ENCODE measurements at places on chromosomes 16 and 17.

DNA sequence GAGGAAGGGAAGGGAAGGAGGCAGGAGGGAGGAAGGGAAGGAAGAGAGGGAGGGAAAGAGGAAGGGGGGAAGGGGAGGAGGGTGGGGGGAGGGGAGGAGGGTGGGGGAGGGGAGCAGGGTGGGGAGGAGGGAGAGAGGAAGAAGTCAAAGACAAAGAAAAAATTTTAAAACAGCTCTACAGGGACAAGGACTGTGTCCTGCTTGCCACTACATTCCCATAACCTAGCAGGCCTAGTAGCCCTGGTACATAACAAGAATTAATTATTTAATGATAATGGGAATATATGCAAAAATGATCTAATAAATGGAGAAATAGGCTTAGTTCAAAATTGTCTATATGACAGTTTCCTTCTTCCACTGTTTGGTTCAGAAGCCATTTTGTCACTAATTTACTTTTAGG lies 47.6 kb upstream of the NOG start:
- DNase-seq = no peak

DNA sequence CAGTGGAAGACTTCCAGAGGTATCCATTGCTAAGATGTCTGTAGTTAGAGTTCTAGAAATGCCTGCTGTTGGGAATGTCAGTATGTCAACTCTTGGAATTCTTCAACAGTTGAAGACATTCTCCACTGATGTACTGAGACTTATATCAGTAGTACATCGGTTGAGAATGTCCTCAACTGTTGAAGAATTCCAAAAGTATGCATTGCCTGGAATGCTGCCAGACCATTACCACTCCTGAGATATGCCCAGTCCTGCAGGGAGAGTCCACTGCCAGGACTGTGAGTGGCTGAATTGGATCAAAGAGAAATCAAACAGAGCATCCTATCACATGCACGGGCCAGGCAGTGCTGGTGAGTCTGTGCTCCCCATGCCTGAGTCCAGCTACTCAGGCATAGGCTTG lies 42.0 kb downstream of the IL21R start:
- no peak for DNase-seq

DNA sequence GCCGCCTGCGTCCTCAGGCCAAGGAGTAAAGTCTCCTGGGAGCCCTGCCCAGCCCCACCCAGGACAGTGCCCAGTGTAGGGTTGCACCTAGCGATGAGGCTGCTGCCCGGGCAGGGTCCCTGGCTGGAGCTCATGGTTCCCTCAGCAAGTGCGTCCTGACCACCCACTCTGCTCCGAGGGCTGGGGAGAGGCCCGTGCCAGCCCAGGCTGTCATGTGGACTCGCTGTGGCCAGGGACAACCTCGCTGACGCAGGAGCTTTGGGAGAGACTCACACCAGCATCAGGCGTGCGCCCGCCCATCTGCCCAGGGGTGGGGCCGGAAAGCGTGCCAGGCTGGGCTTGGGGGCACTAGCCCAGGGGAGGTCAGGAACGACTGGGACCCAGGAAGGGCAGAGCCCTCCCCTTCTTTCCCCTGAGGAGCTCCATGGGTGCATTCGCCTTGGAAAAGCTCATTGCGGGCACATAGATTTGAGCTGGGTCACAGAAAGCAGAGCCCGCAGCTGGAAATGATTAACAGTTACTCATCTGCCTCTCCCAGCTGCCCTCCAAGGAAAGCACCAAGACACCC lies 19.7 kb downstream of the DPEP1 start:
- no peak for DNase-seq

DNA sequence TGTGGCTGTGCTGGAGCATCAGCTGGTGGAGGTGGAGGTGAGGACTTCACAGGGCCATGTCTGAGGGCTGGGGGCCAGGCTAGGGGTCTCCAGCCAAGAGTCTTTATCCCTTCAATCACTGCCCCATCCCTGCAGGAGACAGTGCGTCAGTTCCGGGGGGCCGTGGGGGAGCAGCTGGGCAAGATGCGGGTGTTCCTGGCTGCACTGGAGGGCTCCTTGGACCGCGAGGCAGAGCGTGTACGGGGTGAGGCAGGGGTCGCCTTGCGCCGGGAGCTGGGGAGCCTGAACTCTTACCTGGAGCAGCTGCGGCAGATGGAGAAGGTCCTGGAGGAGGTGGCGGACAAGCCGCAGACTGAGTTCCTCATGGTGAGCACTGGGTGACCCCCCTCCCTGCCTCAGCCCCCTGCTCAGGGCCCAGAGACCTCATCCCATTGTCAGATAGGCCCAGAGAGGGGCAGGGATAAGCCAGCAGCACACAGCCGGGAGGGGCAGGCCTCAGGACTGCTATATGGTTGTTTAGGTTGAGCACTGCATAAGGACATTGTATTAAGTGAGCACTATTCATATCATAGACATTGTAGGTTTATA lies 2.3 kb upstream of the PYDC1 start:
- DNase-seq = no peak

- no peak for DNase-seq
Observed at GRCh38 chr17:56581635-56582627, 11.6 kb upstream of the NOG start.

- no peak for DNase-seq
Observed at GRCh38 chr16:72810480-72810879, 237.4 kb downstream of the ZFHX3 start.

- no peak for DNase-seq
Observed at GRCh38 chr16:85518398-85519049, 94.6 kb upstream of the GSE1 start.

DNA sequence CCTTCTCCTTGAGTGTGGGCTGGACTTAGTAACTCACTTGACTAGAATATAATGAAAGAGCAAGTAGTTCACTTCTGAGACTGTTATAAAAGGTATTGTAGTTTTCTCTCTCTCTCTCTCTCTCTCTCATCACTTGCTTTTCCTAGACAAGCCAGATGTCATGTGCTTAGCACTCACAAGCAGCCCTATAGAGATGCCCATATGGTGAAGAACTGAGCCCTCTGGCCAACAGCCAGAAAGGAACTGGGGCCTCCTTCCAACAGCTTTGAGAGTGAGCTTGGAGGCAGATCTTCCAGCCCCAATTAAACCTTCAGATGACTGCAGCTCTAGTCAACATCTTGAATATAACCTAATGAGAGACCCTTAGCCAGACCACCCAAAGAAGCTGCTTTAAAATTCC lies 440.5 kb downstream of the GRIN2A start:
- DNase-seq = no peak

GRCh38 chr16:78072275-78072674 lies 27.2 kb upstream of the WWOX start:
- DNase-seq = no peak

GRCh38 chr16:22683730-22684573 lies 130.0 kb upstream of the HS3ST2 start:
- DNase-seq = no peak

GRCh38 chr17:80790021-80790765 lies 201.4 kb upstream of the CHMP6 start:
- no peak for DNase-seq

DNA sequence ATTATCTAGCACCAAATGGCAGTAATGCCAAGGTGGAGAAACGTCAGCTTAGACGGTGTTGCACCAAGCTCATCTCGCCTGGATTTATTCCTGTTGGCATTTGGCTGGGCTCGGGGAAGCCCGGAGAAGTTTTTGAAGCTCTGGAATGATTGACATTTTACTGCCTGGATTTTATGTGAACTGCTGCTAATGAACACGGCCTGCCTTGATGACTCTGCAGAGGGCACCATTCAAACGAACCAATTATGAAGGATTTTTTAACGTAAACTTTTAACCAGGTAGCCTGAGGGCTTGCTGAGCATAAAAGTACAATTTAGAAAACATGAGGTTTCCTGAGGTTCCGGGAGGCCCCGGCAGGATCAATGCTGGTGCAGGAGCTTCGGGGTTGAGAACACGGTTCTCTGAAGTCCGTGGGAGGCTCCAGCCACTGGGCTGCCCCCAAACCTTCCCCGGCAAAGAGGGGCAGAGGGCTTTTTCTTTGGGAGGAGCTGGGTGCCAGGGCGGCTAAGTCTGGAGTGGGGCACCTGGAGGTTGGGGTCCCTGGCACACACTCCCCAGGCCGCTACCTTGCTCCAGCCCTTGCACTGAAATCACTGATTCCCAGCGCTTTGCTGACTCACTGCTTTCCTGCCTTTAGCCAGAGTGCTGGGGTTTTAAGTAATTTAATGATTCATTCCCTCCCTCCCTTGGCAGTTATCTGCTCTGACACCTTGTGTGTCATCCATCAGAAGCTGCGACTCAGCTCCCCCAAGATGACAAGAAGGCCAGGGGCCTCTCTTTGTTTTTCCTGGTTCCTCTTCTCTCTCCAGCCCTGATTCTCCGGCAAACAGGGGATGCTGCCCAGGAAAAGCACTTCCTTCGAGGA lies 161.2 kb upstream of the IRX3 start:
- DNase-seq = no peak

DNA sequence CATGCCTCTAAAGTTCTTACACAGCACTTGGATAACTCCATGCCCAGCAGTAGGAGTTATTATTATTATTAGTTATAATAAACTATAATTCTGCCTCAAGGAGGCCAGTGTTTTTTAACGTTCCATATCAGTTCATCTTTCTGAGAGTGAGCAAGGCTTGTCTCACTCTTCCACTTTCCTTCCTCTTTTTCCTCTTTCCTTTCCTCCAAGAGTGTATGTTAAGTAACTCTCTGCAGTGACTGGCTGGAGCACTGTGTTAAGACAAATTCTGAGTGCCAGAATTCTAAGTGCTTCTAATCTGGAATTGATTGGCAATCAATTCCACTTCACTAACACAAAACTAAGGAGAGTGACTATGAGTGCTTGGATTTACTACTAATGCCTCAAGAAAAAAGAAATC lies 16.4 kb downstream of the CLEC19A start:
- DNase-seq = no peak

GRCh38 chr16:72210555-72210954 lies 38.6 kb upstream of the PMFBP1 start:
- no peak for DNase-seq

GRCh38 chr17:9670596-9670995 lies 25.3 kb downstream of the USP43 start:
- DNase-seq = no peak

DNA sequence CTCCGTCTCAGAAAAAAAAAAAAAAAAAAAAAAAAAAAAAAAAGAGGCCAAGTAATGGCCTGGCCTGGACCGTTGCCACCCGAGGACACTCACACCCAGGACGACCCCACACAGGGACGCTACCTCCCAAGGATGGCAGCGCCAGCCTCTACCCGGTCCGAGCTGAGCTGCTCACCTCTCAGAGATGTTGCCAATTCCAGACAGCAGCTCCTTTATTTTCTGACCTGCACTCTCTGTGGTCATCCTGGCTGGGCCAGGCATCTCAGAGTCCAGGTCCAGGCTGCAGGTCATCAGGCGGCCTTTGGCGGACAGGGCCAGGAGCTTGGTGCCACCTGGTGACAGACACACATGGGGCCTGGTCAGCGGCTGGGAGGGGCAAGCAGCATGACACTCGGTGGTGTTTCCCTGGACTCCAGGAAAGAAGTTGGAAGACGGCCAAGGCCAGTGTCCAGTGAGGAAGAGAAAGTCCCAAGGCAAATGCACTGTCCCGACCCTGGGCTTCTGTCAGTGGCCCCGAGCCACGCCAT lies 3.1 kb downstream of the FAAP100 start:
- DNase-seq = no peak

DNA sequence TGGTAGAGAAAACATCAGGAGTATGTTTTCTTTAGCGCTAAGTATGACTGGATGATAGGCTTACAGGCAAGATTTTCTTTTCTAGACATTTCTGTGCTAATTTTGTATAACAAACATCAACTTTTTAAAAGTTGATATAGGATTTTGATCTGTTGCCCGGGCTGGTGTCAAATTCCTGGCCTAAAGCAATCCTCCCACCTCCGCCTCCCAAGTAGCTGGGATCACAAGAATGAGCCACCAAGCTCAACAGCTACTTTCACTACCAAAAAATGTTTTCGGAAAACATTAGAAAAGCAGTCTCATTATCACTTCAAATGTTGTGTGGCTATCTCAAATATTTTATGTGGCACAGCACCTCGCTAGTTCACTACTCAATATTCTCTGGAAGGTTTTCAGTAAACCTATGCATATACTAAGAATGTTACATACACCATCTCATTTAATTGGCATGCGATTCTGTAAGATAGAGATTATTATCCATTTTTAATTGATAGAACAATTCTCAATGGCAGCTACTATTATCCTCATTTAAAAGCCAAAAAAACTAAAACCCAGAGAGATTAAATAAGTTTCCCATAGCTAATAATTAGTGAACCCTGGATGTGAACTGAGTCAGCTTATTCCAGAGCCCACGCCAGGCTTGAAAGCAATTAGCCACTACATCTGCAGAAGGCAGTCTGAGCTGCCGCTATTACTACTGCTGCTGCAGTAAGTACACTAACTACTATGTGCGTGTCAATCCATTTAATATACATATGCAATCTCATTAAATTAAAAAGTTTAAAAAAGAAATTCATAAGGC lies 41.7 kb downstream of the CREBBP start:
- no peak for DNase-seq

- no peak for DNase-seq
Observed at GRCh38 chr17:913207-913606, 66.4 kb downstream of the NXN start.

- no peak for DNase-seq
Observed at GRCh38 chr16:66324815-66325515, 41.5 kb upstream of the CDH5 start.

- peak; percentile 29 for DNase-seq
Observed at GRCh38 chr16:47037746-47038458, 64.4 kb upstream of the DNAJA2 start.

GRCh38 chr16:67278773-67279295 lies 498 bp upstream of the PLEKHG4 start:
- DNase-seq = no peak

- no peak for DNase-seq
Observed at GRCh38 chr16:86231996-86232350, 278.4 kb upstream of the FOXF1 start.

- DNase-seq = no peak
Observed at GRCh38 chr17:28746611-28747050, 2.8 kb downstream of the TRAF4 start.

DNA sequence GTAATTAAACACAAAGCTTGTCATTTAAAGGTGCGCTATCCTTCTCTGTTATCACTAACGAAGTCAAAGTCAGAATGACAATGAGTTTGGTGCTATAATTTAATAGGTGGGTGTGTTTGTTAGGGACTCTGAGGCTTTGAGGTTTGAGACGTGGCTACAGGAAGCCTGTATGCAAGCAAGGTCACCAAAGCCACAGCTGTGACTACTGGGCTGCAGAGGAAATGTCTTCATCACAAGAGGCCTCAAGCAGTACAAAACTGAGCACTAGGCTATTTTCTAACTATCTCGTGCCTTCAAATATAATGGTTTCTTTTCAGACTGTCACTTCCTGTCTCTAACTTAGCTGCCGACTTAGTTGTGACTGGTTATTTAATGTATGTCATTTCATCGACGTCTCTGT lies 141.2 kb downstream of the AATF start:
- DNase-seq = no peak

GRCh38 chr16:85025781-85026653 lies 1.6 kb upstream of the KIAA0513 start:
- DNase-seq = no peak
